ENCODE measurements at places on chromosomes 13 and 19.
A peak's percentile ranks its signal among the peaks of the same experiment; 100 is the strongest.

GRCh38 chr19:18379803-18380747, 5.9 kb upstream of the GDF15 start:
- DNase-seq, result no peak

DNA sequence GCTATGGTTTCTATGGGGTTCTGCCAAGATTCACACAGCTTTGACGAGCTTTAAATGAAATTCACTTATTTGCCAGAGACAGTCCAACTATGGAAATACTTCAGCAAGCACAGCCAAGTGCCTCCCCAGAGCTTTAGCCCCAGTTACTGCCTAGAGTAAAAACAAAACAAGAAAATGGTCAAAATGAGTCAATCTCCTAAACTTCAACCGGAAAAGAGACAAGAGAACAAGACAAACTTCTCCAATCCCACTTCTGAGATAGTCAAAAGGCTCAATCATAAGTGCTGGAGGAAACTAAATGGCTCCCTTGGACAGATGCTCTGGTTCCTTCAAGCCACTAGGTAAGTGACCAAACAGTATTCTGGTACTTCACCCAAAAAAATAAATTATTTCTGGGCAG, 65.8 kb downstream of the KATNAL1 start:
- DNase-seq, result no peak

GRCh38 chr19:2722541-2723344, 1.6 kb upstream of the DIRAS1 start:
- no peak for DNase-seq

DNA sequence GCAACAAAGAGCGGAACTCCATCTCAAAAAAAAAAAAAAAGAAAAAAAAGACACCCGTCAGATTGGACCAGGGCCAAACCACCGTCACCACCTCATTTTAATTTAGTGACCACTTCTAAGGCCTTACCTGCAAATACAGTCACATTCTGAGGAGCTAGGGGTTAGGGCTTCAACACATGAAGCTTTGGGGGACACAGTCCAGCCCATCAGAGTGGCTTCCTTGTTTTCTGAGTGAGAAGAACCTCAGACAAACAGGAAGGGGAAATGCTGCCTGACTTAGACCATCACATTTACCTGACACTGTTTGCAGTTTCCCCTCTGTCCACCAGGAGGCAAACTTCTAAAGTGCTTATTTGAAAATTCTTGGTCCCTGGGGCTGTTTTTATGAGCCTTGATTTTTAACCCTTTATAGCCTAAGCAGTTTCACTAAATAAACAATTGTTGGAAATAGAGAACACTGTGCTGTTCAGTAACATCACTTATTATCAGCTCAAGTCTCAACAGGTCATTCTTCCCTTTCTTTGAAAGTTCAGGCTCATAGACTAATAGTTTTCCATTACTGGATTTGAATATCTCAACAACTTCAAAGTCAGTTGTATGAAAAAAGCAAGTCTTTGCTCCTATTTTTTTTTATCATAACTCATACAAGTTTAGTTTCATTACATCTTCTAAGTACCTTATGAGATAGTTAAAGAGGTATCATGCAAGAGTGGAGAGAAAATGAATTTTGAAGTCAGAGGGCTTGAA, 74.9 kb upstream of the WASF3 start:
- DNase-seq, result peak; percentile 38

GRCh38 chr13:101916108-101916774, 463.8 kb downstream of the ITGBL1 start:
- DNase-seq, result no peak

DNA sequence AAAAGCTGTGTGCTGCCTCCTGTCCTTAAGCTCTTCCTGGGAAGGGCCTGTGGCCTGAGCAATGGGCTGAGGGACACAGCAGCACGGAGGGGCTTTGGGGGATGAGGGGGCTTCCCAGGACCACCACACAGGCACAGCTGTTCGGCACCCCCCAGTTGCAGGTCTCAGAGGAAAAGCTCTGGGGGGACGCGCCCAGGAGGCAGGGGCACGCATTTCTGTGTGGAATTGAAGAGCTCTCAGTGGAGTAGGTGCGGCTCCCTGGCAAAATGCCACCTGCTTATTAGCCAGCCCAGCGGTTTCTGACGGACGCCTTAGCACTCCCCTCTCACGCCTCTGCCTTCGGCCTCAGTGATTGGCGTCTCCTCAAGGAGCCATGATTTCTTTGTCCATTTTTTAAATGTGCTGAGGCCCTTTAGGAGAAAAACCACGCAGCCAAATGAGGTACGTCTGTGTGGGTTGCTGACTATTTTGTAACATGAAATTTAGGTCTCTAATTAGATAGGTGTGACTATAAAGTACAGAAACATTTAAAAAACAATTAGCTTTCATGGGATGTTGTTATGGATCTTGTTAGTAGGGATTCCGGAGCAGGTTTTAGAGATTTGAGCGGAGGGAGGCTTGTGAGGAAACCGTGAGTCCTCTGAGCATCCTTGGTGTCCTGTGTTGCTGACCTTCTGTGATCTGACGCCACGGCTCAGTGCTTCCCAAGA, 4.0 kb downstream of the MCF2L start:
- no peak for DNase-seq

DNA sequence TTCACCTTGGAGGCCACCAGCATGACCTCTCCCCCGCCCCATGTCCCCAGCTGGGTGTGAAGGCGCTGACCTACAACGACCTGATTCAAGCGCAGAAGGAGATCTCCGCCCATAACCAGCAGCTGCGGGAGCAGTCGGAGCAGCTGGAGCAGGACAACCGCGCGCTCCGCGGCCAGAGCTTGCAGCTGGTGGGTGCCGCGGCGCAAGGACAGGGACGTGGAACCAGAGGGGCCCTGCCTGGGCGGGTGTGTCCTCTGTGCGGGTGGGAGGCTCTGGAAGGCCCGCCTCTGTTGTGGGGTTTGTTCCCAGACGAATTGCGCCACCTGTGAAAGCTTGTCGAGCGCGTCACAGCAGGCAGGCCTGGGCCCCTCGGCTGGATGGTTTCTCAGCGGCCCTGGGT, 22.3 kb downstream of the PLEKHJ1 start:
- DNase-seq, result no peak
